Hypothalamus (tissue), 51 donors: ENCODE measurements at places on chromosomes 4 and X.

- DNase-seq: no peak
Observed at GRCh38 chrX:112799425-112799824, 41.2 kb downstream of the AMOT start.

DNA sequence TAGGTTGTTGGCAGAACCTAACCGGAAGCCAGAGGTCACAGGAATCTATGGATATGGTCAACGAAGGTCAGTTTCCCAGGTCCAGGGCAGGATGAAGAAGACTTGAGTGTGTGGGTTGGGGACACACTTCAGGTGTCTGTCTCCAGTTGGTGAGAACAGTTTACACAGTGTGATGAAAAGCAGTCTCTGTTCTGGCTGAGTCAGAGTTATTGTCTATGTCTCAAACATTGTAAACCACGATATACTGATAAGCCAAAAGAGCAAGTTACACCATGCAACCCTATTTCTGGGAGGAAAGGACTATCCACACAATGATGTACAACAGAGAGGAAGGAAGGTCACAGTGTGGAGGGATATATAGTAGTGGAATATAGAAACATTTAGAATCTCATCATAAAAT, 187.1 kb upstream of the C1QTNF7 start:
- DNase-seq: no peak

- no peak for DNase-seq
Observed at GRCh38 chr4:73452953-73453700, 17.1 kb downstream of the AFP start.

GRCh38 chrX:134512566-134512965, 52.6 kb downstream of the HPRT1 start:
- DNase-seq: no peak

- no peak for DNase-seq
Observed at GRCh38 chr4:102477657-102478056, 23.5 kb upstream of the NFKB1 start.
